ENCODE measurements at places on chromosomes 5 and 9.

DNA sequence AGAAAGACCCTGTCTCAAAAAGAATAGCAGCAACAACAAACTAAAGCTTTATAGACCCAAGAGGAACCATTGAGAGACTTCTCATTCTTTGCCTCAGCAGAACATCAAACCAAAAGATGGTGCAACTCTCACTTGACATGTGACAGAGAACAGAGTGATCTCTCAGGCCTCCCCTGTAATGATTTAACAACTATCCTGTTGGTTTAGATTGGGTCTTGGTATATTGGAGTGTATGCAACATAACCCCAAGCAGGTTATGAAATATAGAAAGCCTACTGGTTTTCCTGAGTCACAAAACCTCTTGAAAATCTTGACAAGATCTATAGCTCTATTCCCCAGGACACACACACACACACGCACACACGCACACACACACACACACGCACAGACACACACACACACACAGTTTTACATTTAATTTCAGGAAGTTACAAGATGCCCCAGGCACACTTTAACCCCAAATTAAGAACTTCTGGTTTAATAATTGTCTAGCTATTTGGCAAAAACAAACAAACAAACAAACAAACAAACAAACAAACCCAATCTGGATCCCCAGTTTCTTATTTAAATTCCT lies 6.5 kb upstream of the FGF1 start:
- DNase-seq, result no peak

DNA sequence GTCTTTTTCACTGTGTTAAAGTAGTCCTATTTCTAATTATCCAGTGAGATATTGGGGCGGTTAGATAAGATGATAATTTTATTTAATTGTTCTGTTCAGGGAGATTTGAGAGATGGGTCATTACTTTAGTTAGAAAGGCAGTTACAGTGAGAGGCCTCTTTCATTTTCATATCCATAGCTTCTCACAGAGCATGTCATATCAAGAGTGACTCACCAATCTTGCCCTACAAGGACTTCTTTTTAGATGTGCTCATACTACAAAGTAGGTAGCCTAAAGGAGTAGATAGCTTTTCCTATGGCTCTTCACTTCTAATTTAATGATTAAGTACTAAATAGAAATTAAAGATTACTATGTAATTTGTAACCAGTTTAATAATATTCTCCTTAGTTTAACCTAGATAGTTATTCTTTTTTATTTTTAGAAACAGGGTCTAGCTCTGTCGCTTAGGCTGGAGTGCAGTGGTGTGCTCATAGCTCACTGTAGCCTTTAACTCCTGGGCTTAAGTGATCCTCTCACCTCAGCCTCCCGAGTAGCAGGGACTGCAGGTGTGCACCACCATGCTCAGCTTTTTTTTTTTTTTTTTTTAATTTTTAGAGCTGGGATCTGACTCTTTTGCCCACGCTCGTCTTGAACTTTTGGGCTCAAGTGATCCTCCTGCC lies 71.0 kb downstream of the FER start:
- DNase-seq, result no peak

- DNase-seq, result no peak
These were observed 159.1 kb downstream of the PAX5 start for GRCh38 chr9:36874921-36875320.

- DNase-seq, result peak; percentile 17
These were observed 465.5 kb downstream of the DNAH5 start for GRCh38 chr5:13478831-13479465.

DNA sequence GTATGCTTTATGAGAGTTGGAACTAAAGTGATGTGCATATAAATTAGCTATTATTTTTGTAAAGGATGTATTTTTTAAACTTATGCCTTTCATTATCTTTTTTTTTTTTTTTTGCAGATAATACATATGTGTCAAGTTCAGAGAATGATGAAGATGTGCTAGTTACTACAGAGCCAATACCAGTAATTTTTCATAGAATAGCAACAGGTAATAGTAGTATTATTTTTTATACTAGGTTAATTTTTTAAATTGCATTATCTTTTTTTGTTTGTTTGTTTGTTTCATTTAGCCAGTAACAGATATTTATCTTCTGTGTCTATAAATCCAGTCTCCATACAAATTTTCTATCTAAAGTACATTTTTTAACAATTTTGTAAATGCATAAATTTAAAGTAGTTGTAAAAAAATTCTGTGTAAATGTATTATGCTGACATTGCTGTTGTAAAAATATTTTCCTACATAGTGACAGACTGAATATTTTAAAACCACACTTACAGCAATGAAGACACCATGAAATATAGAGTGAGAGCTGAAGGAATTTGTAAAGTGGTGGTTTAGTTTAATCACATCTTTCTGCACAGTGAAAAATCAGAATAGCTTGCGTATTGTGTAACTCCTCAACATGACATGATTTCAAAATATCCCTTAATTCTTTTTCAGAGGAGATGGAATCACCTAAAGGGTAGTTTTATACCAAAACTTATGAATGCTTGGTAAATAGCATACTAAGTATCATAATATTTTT lies 93.3 kb downstream of the PARP8 start:
- no peak for DNase-seq

- DNase-seq, result no peak
These were observed 598.2 kb upstream of the KLF4 start for GRCh38 chr9:108087781-108088180.

DNA sequence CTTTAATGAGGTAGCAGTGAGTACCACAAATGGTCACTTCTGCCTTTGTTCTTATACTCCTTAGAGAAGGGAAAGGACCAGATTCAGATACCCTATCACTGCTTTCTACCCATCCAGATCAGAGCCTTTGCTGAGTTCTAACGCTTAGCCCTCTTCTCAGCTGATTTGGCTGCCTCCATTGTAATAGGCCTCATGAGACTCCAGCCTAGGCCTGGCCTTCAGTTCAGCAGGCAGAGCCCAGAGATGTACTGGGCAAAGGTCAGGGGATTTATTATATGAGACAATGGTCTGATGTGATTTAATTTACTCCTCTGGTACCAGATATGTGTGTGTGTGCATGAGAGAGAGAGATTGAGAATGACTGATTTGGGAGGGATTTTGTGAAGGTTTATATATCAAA lies 124.7 kb downstream of the GHR start:
- DNase-seq, result no peak

DNA sequence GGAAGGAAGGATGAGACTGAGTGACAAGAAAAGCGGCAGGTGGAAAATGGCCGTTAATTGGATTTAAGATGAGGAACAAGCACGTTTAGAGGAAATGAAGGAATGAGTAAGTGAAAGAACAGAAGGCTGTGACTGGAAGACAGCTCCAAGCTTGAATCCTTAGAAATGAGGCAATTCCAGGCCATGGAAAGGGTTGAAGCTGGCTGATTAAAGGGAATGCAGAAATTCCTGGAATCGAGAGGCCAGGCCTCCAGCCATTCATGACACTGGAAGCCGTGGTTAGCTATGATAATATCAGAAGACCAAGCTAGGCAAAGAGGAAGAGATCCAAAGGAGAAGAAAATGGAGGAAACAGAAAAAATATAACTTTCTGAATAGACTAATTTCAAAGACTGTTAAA lies 84.2 kb downstream of the ARL15 start:
- DNase-seq, result no peak

DNA sequence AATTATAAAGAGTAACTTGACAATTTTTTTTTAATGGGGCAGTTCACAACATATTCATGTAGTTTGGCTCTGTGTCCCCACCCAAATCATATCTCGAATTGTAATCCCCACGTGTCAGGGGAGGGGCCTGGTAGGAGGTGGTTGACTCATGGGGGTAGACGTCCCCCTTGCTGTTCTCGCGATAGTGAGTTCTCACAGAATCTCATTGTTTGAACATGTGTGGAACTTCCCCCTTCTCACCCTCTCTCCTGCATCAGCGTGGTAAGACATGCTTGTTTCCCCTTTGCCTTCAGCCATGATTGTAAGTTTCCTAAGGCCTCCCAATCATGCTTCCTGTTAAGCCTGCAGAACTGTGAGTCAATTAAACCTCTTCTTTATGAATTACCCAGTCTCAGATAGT lies 40.7 kb downstream of the FBXW11 start:
- DNase-seq, result peak; percentile 13

- DNase-seq, result no peak
These were observed 158.5 kb upstream of the CLINT1 start for GRCh38 chr5:158017469-158017868.

DNA sequence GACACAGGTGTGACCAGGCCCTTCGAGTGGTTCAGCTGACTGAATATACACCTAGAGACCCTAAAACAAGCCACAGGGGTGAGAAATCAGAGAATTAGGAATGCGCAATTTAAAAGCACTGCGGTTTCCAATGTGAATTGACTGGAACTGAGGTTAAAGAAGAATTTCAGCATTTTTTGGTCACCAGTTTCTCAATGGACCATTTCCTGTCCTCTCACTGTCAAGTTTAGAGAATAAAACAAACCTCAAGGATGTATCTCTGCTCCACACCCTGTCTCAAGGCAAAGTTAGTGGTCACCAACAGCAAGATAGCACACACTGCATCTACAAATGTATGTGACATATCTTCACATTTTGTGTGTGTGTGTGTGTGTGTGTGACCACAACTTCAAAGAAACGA lies 143.8 kb upstream of the MAP3K1 start:
- DNase-seq, result no peak

All from CD4-positive, alpha-beta T cell treated with Interleukin-21 for 1 hour (primary cell).